Choroid plexus epithelial cell (primary cell): ENCODE measurements at places on chromosomes 12 and 14.

DNA sequence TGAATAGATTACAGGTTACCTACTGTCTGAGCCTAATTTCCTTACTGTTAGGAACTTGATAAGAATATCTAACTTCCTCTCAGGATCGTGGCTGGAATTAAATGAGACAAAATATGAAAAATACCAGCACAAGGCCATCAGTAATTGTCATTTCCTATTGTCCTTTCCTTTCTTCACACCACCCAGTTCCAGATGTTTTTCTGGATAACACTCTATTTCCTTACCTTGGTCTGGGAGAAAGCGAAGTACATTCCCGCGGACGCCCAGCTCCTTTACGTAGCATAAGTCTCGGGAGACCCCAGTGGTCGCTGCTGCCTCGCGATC is 376 bp downstream of the GDF3 start:
- no peak for DNase-seq

DNA sequence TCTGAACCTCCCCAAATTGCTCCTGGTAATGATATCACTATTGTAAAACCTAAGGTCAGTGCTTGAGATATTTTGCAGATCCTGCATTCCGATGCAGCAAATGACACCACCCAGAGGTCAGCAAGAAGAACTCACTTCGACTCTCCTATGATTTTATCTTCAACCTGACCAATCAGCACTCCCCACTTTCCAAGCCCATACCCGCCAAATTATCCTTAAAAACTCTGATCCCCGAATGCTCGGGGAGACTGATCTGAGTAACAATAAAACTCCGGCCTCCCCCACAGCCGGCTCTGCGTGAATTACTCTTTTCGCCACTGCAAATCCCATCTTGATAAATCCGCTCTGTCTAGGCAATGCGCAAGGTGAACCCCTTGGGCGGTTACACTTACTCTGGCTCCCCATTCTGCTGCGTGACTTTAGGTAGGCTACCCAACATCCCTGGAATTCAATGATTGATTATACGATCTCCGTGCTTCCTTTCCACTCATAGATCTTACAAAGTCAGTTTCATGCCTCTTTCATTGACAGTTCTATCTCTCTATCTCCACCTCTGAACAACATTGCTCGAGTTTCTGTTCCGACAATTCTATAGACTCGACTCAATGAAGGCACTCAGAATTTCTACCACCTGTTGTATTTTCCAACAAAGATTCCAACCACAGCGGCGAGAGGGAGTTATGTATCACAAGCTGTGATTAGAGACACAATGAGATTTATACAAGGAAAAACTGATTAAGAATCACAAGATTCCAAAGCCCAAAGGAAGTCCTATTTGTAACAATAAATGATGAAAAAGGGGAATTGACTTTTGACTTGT is 939 bp downstream of the NPC2 start:
- DNase-seq, result peak; percentile 66

- no peak for DNase-seq
These were observed 1559.9 kb upstream of the FLRT2 start for GRCh38 chr14:83969998-83970397.

- no peak for DNase-seq
These were observed 159.7 kb upstream of the PRICKLE1 start for GRCh38 chr12:42749239-42749638.

- DNase-seq, result no peak
These were observed 13.7 kb upstream of the OR5AU1 start for GRCh38 chr14:21169573-21169972.

DNA sequence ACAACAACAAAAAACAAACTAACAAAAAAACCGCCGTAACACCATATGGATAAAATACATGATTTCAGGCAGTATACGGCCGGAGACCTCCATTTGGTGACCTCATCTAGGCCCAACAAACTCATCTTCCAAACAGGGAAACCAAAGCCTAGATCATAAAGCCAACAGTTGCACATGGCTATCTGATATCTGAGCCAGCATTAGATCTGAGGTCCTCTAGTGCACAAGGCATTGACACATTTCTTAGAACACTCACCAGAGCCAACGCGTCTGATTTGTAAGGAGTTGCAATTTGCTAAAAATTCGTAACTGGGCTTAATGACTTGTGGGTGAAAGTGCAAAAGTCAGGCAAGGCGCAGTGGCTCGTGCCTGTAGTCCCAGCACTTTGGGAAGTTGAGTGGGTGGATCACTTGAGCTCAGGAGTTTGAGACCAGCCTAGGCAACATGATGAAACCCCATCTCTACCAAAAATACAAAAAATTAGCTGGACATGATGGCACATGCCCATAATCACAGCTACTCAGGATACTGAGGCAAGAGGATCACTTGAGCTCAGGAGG is 42.0 kb upstream of the NUDT4 start:
- no peak for DNase-seq

GRCh38 chr12:18629916-18630315 is 107.9 kb downstream of the PLCZ1 start:
- DNase-seq, result no peak

GRCh38 chr12:132581348-132582057 is 28.9 kb downstream of the LRCOL1 start:
- no peak for DNase-seq

- DNase-seq, result no peak
These were observed 130.0 kb downstream of the TSPAN9 start for GRCh38 chr12:3207175-3207574.

DNA sequence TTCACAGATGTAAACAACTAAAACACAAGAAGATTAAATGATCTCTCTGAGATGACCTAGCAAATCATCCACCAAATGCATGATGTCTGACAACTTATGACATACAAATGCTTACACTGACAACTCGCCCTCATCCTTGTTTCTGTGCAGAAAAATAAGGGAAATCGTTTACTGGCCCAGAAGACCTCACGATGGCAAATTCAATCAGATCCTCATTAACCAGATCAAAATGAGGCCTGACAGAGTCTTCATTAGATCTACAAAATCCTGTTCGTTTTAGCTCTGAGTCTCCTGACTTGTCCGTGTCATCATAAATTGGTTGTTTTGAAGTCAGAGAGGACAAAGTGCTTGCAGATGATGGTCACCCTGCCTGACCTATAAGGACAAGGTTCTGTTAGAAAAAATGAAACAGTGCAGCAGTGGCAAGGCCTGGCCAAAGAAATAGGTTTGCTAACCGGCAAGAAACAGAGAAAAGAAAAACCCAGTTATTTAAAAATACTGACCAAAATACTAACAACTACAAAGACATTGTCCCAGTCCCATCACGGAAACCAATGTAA is 109.5 kb downstream of the BTG1 start:
- DNase-seq, result no peak

- no peak for DNase-seq
These were observed 145.8 kb downstream of the NTF3 start for GRCh38 chr12:5577741-5578140.

- no peak for DNase-seq
These were observed 179.2 kb downstream of the EMP1 start for GRCh38 chr12:13375583-13376345.

DNA sequence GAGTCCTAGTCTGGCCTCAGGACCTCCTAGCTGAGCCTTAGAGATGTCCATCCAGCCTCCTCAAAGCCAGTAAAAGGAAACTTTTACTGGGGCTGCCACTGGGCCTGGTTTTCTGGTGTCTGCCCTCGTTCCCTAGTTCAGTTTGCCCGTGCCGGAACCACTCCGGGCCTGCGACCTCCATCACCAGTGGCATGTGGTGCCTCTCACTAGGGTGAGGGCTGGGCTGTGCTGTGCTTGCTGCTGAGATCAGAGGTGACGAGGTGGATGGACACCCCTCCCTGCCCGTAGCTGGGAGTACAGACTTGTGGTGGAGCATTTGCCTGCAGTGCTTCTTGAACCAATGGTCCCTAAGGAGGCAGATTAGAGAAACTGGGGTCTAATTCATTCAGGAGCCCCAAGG is 75.7 kb downstream of the B4GALNT3 start:
- no peak for DNase-seq

- peak; percentile 87 for DNase-seq
These were observed 79.2 kb downstream of the HECTD4 start for GRCh38 chr12:112303004-112303403.

DNA sequence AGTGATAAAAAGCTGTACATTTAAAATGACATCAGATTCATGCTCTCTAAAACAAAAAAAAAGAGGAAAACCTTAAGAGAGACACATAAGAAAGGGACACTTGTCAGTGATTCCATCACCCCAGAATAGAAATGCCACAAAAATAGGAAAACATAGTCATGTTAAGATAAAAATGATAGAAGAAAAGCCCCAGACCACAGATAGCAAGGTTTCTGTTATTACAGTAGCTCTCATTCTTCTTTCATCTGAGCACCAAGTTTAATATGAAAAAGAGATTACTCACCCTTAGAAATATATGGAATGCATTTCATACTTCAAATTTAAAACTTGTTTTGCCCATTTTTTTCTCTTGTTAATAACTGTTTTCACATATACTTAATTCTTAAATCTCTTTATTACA is 217.2 kb downstream of the EGLN3 start:
- no peak for DNase-seq

DNA sequence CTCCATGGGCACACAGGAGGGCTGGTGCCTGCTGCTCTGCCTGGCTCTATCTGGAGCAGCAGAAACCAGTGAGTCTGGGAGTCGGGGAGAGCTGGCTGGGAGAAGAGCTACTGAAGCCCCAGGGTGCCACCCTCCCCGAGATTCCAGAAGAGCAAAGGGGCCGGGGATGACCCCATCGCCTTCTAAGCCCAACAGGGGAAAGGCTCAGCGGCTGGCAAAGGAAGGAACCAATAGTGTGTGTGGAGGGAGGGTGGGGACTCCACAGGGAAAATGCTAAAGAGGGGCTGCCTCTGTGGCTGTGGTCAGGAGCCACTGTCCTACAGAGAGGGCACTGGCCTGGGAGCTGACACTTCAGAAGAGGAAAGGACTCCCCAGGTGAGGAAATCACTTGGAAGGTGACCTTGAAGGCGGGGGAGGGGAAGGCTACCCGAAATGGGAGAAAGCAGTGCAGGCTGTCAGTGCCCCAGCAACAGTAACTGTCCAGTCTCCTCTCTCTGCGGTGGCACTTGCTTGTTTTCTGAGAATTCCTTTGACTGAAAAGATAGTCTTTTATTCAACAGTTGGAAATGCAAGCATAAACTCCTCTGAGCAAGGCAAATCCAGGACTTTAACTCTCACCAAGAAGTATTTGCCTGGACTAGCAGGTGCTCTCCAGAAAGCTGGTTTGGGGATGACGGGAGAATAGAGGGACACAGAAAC is 552 bp downstream of the TAPBPL start:
- no peak for DNase-seq

DNA sequence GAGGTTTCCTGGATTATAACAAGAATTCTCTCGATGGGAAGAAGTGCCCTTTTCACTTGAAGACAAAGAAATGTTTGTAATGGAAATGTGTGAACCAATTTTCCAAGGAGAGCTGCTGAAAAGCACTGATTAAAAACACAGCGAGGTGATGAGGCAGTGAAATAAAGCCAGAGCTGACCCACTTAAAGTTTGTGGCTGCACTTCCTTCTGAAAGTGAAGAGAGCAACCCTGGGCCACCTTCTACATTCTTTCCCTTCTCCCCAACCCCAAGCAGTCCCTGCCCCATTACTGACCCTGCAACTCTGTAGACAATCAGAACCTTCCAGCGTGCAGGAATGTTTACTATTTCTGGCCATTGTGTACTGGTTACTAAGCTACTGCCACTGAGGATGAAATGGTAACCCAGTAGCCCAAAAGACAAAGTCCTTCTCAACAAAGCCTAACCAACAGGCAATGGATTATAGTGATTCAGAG is 173.9 kb downstream of the TTC7B start:
- DNase-seq, result peak; percentile 59

DNA sequence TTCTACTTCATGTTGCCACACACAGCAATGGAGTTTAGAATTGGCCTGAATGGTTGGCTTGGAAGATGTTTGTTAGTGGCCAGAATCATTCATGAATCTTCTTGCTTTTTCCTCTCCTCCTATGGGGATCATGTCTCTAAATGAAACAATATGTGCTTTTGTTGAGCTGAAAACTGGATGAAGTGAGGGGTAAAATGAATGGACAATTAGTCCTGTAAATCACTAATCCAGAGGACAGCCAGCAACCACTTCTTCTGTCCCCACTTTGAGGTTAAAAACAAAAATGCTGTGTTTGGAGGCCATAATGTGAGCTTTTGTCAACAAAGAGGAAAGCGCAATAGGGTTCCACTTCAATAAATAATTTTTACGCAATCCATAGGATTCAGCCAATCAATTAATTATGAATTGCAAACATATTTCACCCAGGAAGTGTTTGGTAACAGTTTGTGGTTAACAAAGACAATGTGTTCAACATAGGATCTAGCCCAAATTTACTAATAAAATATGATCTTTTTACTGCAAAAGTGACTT is 30.3 kb upstream of the AMIGO2 start:
- no peak for DNase-seq

- no peak for DNase-seq
These were observed 246.6 kb upstream of the RTL1 start for GRCh38 chr14:101150039-101150610.

DNA sequence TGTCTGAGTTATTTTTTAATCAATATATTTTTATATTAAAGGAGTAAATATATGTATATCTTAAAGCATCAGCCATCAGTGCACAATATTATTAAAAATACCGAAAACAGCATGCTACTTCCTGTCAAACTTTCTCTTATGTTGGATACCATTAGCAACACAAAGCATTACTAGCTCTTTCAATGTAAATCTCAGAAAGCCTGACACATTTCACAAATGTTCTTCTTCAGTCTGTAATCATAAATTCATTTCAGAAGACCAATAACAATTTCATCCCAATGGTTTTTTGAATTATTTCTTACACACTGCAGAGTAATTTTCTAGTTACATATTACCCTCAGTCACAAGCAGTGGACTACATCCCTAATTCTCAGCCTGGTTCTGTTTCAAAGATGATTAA is 226.9 kb downstream of the LRRK2 start:
- DNase-seq, result no peak

GRCh38 chr12:5521456-5522325 is 89.8 kb downstream of the NTF3 start:
- no peak for DNase-seq

GRCh38 chr14:70018713-70019211 is 139.5 kb downstream of the SMOC1 start:
- DNase-seq, result peak; percentile 90

DNA sequence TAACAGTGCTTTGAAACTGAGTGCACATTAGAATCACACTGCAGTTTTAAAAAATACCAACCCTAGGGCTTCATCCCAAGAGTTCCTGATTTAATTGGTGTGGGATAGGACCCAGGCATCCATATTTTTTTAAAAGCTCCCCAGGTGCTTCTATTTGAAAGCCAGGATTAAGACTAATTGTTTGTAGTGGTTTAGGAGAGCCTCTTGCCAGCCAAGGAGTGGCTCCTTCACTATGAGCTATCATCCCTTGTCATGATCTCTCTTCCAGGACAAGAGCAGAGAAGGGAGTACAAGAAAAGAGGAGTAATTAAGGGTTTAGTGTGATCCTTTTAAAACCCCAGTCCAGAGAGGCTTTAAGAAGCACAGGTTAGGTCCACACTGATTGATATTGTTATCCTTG is 178.0 kb downstream of the CAND1 start:
- no peak for DNase-seq
